ENCODE measurements at places on chromosomes 6 and 20.

- no peak for DNase-seq
These were observed 614.9 kb downstream of the DOK5 start for GRCh38 chr20:55090286-55090685.

GRCh38 chr6:13496513-13497190 is 9.3 kb upstream of the GFOD1 start:
- DNase-seq, result no peak

DNA sequence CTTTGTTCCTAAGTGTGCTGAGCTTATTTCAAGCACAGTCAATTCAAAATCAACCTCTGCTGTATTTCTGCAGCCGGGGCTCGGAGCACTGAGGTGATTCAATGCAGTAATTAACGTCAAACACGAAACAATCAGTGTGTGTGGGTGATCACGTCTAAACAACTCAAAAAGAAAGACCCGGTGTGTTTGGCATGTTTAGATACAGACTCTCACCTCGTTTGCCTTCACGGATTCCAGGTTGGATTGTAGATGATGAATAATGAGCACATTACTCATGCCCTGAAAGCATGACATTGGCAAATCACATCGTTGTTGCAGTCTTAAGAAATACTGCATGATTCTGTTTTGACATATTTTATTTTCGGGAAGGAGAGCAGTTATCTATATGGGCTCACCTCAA is 231.0 kb downstream of the QKI start:
- no peak for DNase-seq

DNA sequence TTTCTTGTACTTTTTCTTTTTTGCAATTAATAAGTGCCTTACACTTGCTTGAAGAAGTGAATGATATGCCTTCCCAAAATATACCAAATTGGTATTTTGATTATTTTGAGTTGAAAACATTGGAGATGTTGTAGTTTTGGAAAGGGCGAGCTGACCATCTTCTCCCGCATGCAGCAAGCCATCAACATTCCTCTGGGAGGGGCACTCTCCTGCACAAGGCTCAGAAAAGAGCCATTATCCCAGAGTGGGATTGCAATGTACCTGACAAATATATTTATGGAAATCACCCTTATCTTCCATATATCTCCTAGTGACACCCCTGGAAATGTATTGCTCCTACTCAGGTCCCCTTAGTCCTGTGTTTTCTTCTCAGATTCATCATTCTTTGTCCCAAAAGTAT is 22.8 kb upstream of the PNRC1 start:
- peak; percentile 37 for DNase-seq

DNA sequence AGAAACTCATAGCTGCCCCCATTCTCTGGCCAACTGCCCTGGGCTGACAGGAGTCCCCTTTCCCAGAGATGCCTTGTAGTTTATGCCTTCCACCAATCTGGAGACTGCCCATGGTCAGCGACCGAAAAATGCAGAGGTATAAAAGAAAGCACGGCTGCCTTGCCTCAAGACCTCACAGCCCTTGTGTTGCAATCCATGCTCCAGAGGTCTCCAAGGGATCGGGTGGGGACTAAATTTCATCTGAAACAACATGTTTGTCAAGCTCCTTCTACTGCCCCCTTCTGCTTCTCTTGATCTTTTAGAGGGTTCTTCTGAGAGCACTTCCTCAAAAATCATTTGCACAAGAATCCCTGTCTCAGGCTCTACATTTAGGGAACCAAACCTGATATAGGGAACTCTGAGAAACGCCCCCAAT is 128.8 kb downstream of the PLCB1 start:
- DNase-seq, result no peak

GRCh38 chr6:122790028-122790422 is 967 bp downstream of the SMPDL3A start:
- peak; percentile 39 for DNase-seq

- DNase-seq, result peak; percentile 10
These were observed 336.4 kb upstream of the BTBD3 start for GRCh38 chr20:11581271-11581670.

DNA sequence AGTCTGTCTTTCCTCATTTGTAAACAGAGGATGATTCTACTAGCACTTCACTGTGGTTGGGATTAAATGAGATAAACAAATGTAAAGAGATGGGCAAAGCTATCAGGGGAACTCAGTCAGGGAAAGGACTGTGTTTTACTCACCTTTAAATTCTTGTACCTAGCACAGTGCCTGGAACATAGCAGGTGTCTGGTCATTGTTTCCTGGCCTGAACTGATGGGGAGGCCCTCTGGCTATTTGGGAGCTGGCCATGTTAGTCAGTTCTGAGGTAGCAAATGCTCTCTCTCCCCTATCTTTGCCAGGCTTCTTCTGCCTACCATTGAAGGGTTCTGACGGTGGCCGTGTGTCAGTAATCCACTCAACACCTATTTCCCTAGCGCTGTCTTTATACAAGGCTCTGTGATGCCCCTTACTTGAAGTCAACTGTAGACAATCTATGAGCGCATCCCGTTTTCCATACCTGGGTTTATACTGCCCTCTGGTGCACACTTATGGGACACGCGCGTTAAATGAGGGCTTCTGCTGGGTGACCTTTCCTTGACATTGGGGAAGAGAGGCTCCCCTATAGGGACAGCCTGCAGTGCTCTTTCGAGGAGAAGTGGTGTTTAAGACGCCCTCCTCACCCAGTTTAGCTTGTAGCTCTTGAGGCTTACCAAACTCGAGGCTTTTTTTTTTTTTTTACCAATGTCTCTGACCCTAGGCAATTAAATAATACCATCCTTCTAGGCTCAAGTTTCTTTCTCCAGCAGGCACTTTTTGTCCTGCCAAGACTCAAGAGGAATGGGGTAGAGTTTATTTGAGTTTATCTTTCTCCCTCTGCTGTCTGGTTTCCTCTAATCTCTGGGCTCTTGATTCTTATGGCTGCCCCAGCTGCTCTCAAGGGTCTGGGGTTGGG is 4.0 kb upstream of the SPATS1 start:
- DNase-seq, result peak; percentile 73

DNA sequence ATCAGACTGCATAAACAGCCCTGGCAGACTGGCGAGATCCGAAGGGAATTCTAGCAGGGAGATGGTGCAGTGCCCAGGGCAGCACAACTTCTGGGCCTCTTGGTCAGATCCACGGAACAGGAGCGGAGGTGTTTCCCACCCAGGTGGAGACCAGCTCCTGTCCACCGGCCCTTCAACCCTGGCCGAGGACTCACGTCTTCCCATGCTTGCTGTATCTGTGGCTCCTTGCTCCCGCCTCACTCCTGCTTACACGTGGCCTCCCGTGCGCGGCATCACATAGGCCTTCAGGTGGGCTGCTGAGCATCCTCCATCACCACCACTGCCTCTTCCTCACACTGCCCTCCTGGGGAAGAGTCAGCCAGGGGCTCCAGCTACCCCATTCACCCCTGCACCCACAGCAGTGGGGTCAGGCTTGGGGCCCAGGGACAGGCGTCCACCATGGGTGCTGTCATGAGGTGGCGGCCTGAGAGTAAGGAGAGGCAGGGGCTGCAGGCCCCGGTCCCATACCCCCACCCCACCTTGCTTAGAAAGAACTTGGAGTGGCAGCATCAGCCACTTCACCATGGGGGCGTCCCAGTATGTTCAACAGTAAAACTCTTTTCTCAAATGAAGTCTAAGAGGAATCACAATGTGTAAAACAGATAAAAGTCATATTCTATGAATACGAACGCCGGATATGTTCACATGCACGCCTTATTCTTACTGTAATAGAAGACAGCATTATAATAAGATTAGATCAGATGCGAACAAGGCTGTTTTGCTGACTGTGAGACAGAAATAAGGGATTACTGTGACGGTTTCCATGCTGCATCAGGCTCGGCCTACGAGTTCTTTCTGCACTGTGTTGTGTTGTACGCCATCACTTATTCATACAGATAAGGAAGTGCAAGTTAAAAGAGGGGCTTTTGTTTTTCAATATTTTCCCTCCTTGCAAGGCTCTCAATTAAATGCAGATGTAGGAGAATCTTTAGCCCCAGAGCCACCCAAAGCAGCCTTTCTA is 165.4 kb downstream of the GRM4 start:
- DNase-seq, result peak; percentile 45
